Stimulated activated CD8-positive, alpha-beta memory T cell treated with anti-CD3 and anti-CD28 coated beads, Interleukin-7, amount 100 ng/mL, for 1 hour (primary cell): ENCODE measurements at places on chromosomes 12 and 14.

- no peak for DNase-seq
Measured at GRCh38 chr12:106941481-106942156, 14.1 kb upstream of the TMEM263 start.

DNA sequence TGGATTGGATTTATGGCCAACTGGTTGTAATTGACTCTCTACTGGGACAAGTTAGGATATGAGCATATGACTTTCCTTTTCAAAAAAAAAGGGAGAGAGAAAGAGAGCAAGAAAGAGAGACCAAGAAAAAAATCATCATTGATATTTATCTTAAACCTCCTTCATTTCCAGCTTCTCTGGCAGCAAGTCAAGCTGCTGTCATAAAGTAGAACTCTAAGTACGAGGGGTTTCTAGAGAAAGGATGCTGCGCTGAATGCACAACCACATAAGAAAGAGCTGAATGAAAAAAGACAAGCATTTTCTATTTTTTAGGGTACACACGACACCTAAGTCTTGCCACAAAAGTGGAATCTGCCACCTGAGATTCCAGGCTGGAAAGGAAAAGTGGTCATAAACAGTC, 182.6 kb downstream of the SLC25A21 start:
- DNase-seq, result no peak

GRCh38 chr14:66910311-66910840, 278.9 kb upstream of the GARIN2 start:
- no peak for DNase-seq

DNA sequence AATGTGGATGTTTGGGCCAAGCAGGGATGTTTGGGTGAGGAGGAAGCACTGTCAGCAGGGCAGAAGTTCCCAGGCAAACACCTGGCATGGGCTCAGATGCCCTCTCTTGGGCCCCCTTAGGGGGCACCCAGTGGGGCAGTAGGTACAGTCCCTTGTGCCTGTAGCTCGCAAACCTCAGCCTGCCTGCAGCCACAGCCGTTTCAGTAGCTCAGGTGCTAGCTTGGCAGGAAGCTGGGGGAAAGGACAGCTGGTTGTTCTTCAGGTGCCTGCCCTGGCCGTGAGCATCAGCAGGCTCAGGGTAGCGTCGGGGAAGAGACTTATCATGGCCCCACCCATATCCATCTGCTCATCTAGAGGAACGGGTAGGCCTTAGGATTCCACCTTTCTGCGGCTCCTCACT, 67.5 kb downstream of the B4GALNT3 start:
- DNase-seq, result no peak

GRCh38 chr14:89408907-89409700, 7.9 kb downstream of the FOXN3 start:
- DNase-seq, result no peak

DNA sequence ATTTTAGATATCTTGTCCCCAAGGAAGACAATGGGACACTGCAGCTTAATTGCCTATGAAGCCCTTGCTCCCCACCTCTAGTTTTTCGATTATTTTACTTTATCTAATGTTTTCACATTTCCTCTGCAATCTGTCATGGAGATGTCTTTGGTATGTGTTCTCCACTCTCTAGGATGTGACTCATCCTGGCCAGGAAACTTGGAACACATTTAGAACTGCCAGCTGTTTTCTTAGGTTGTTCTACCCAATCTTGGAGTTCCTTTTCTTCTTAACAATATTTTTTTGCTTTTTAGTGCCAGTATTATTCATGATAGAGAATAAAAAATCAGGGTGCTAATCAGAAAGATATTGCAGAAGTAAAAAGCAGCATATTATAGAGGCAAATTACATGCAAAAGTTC, 101.7 kb upstream of the CLEC14A start:
- no peak for DNase-seq
